ENCODE measurements at places on chromosomes 4 and X.

- peak; percentile 52 for DNase-seq
Observed at GRCh38 chrX:39869846-39870601, 227.7 kb downstream of the BCOR start.

- DNase-seq, result peak; percentile 77
Observed at GRCh38 chr4:173318648-173319211, 15.4 kb downstream of the HMGB2 start.

- DNase-seq, result no peak
Observed at GRCh38 chr4:67928546-67928945, 34.7 kb downstream of the TMPRSS11A start.

- DNase-seq, result no peak
Observed at GRCh38 chr4:109973529-109973905, 60.8 kb downstream of the EGF start.

DNA sequence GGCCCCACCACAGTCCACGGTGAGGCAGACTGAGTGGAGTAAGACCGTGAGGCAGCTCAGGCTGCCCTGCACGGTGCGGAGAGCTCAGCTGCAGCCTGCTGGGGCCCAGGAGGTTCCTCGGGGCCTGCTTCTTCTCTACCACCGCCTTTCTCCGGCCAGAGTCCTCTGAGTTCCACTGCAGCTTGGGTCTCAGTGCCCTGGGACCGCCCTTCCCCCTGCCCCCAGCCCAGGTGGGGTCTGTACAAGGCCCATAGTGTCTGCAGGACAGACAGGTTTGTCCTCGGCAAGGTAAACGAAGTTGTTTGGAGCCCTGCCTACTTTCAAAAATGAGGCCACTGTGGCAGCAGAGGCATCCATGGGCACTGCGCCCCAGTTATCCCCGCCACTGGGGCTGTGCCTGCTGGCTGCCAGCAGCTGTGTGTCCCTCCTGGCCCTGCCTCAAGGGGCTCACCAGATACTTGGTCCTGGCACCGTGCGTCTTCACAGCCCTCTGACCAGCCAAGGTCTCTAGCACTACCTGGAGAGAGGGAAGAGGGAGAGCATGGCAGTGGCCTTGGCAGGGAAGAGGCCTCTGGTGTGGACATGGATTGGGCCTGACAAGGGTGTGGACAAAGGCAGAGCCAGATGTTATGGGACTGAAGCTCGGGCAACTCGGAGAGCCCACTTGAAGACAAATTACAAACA is 4.0 kb downstream of the IRAK1 start:
- no peak for DNase-seq

DNA sequence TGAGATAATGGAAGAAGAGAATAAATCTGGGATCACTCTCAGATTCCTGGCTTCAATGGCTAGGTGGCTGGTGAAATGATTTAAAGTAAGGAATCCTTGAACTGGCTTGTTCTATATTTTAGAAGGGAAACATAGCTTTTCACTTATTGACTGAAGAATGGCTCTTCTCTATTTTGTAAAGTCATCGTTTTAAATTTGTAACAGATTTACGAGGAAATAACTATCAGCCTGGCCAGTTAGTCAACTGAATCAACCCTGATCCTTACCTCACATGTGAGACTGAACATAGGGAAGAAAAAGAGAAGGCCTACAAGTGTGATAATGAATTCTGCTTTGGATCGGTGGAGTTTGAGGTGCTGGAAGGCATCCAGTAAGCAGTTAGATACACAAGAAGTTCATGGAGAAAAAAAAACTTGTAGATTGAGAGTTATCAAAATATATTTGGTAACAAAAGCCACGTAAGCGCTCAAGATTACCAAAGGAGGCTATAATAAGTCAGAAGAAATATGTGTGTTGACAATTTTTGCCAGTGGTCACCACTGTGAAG is 12.0 kb downstream of the AREG start:
- DNase-seq, result peak; percentile 56

- no peak for DNase-seq
Observed at GRCh38 chrX:19924285-19924684, 36.9 kb upstream of the SH3KBP1 start.

DNA sequence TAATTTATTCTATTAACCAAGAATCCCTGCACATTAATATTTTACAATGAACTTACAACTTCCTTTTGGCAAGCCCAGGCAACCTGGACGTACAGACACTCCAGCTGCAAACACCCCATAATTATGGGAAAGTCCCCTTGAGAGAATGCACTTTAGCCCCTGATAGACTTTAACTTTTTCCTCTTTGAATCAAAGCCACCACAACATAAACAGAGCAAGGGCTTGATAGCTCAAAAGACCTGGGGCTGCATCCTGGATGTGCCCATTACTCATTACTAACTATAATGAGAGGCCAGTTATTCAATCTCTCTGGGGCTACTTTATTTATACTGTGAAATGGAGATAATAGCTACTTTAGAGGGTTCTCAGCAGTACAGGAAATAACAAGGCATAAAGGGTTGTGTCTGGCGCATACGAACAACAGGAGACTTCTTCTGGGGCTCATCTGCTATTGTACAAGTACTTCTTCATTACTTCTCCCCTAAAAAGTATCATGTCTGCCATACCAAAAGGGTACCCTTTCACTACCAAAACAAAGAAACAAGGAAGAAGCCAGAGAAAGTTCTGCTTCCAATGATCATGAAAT is 54.9 kb downstream of the CASK start:
- DNase-seq, result no peak

DNA sequence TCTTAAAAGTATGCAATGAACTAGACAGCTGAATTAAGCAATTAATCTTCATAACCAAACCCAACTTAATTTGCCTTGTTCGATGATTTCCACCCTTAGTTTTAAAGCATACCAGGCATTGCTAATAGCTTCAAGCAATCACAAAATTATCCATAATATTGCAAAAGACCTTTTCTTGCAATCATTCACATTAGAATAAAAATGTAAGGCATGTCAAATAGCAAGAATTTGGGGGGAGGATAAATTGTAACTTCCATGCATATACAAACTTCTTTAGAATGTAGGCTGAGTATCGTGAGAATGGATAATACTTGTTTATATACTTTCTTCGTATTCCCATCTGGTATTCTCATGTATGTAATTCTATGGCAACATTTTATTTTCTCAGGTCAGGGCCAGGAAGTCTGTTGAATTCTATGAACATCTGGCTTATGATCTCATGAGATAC is 28.7 kb upstream of the BMP2K start:
- no peak for DNase-seq

DNA sequence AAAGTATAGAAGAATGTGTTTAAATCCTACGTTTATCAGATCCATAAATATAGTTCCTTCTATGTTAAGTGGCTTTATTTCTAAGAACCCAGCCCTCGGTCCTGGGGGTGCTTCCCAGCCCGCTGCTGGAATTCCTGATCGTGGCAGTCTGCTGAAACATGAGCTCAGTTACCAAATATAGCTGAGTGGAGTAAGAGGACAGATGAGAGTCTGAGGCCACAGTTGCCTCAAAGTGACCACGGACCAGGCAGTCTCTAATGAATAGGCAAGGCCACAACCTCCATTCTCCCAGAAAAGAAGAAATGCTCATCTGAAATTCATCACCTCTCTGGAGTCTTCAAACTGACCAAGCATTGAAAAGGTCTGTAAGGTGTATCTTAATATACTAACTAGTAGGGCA is at the start of gene PALLD:
Gene PALLD, plus strand, starts transcription at position 219 of the 400 bp plus-strand sequence.
- DNase-seq, result peak; percentile 36

DNA sequence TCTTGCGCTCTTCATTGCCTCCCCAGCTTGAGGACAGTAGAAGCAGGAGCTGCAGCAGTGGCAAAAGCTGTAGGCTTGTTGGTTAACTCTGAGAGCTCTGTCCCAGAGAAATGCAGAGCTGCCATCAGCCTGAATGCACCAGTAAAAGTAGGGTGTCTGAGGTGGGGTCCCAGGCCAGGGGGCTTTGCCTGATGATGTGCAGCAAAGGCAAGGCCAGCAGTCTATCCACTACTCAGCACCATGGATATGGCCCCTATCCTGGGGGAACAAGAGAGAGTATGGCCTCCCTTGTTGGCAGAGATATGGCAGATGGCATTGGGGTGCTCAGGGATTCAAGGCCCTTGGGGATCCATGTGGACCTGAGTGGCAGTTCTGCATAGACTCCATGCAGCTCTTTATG is 180.2 kb downstream of the HMGN5 start:
- no peak for DNase-seq

DNA sequence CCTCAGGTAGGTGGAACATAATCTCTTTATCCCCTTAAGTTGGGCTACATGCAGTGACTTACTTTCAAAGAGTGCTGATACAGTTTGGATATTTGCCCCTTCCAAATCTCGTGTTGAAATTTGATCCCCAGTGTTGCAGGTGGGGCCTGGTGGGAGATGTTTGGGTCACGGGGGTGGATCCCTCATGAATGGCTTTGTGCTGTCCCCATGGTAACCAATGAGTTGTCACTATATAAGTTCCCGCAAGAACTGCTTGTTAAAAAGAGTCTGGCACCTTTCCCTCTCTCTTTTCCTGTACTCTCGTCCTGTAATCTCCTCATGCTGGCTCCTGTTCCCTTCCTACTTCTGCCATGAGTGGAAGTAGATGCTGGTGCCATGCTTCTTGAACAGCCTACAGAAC is 71.3 kb downstream of the GLRA3 start:
- DNase-seq, result no peak

DNA sequence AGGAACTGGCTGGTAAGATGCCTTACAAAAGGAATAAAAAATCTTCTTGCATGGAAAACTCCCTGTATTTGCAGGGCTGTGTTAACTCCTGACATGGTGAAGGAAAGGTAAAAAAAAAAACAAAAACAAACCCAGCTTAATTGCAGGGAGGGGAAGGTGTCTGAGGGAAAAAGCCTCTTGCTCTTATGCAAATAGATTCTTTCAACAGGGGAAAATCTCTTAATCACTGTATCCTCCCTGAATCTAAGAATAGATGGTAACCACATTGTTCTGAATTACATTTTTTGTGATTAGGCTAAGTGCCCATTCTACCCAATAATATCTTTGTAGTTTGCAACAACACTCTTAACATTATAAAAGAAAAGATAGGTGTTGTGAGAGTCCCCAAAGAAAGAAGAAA is 172.6 kb downstream of the RBM46 start:
- DNase-seq, result no peak

GRCh38 chr4:169115897-169116254 is 105.8 kb upstream of the CBR4 start:
- DNase-seq, result peak; percentile 95

- DNase-seq, result no peak
Observed at GRCh38 chr4:48356355-48356754, 15.0 kb downstream of the SLAIN2 start.

GRCh38 chrX:39629001-39629400 is 468.8 kb downstream of the BCOR start:
- DNase-seq, result no peak

DNA sequence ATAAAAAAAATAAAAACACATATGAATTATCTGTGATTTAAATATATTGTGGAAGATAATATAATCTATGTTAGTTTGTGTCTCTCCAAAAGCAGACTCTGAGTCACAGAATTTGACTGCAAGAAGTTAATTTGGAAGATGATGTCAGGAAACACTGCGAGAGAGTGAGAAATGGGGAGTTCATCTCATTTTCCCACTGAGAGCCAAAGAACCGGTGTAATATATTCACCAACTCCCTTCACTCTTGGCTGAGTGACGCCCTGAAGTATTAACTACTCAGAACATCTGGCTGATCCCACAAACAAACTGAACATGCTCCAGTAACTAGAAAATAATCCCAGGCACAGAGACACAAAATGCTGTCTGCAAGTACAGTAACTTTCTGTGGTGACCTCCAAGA is 345.8 kb upstream of the SPANXN1 start:
- no peak for DNase-seq

- no peak for DNase-seq
Observed at GRCh38 chr4:173380987-173381386, 10.2 kb downstream of the SAP30 start.

DNA sequence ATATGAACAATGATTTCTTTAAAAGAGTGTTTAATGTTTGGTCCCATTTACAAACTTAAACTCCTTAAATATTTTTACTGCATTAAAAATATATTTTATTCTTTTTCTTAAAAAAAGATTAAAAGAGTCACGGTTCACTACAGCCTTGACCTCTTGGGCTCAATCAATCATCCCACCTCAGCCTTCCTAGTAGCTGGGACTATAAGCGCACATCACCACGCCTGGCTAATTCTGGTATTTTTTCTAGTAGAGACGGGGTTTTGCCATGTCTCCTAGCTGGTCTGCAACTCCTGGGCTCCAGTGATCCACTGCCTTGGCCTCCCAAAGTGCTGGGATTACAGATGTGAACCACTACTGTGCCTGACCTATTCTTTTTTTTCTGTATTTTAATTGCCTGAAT is 104.7 kb upstream of the TLR2 start:
- no peak for DNase-seq

- no peak for DNase-seq
Observed at GRCh38 chrX:155028129-155028528, 1.5 kb downstream of the FUNDC2 start.

DNA sequence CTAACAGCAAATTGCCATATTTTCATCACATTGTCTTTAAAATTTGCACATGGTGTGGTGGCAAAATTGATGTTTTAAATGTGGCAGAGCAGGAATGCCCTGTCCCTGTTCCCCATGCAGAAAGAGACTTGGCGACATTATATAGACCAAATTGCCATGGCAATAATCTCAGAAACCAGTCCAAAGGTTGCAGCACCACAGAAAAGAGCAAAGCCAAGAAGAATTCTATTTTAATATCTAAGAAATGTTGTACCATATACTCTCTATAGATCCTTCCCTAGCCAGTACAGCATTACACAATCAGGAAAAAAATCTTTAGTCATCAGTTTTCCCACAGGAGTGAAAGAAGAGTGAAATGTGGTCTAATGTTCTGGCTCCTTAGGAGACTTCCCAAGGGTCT is 80.0 kb downstream of the UGT2B28 start:
- no peak for DNase-seq

- no peak for DNase-seq
Observed at GRCh38 chr4:3406431-3406830, 35.3 kb upstream of the HGFAC start.

DNA sequence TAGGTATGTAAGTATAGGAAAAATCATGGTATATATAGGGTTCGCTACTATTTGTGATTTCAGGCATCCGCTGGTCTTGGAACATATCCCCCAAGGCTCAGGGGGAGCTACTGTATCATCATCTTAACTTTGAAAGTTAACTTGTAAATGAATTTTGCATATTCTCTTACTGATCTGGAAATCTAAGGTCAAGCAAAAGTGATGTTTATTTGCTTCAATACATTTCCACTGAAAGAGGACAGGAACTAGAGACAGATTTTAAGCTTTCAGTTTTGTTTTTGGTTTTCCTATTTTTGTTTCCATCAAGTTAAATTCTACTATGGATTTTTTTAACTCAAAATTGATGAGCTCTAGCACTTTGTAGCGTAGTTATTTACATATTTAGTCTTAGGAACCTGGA is 56.2 kb downstream of the NAF1 start:
- no peak for DNase-seq

DNA sequence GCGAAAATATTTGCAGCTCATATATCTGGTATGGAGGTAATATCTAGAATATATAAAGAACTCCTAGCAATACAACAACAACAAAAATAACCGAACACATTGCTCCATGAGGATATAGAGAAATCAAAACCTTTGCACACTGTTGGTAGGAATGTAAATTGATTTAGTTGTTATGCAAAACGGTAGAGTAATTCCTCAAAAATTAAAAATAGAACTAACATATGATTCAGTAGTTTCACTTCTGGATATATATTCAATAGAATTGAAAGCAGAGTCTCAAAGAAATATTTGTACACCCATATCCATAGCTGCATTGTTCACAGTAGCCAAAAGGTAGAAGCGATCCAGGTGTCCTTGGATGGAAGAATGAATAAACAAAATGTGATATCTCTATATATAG is 203.0 kb upstream of the CNKSR2 start:
- DNase-seq, result no peak
